Activated naive CD4-positive, alpha-beta T cell treated with Interleukin-2 at 50 U/mL for 16 hours (primary cell): ENCODE measurements at places on chromosomes 11 and 22.

DNA sequence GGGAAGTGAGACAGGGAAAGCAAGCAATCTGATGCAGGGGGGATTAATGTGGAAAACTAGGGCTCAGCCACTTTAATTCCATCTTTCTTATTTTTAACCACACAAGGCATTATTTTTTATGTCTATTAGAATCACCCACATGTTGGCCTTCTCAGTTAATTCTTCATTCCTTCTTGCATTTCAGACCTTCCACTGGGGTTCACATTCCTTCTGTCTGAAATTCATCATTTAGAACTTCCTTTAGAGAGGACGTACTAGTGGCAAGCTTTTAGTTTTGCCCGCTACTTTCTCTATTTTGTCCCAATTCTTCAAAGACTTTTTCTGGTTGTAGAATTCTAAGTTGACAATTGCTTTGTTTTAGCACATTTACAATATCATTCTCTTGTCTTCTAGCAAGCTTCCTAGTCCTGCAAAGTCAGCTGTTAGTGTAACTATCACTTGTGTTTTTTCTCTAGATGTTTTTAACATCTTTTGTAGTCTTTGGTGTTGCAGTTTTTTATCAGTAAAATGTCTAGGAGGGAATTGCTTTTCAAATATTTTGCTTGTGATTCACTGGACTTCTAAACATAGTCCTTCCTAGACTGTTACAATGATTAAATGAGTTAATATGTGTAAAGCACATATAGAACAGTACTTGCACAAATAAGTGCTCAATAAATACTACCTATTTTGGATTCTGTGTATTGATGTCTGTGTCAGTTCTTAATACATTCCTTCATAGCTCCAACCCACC lies 5.5 kb upstream of the NNMT start:
- DNase-seq = no peak

GRCh38 chr11:35791088-35791958 lies 128.7 kb downstream of the TRIM44 start:
- no peak for DNase-seq

GRCh38 chr11:72635309-72635915 lies 38.8 kb downstream of the PDE2A start:
- DNase-seq = no peak

DNA sequence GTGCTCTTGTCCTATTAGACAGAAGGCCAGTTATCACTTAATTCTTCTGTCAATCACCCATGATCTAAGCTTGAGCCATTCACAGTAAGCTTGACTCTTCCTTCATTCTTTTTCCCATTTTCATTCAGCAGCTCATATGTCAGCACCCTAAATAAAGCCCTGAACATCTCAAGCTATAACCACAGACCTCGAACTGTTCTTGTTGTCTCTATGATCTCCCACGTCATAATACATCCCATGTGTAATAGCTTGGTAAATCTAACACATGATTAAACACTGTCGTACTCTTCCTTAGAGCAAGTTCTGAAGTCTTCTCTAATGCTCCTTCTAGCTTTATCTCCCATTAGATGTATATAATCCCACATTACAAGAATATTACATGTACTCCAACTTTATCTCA lies 14.4 kb downstream of the MUC15 start:
- DNase-seq = no peak

- no peak for DNase-seq
Observed at GRCh38 chr11:19347911-19348310, 107.2 kb upstream of the E2F8 start.

GRCh38 chr22:35611891-35612576 lies 5.1 kb downstream of the MB start:
- DNase-seq = no peak

GRCh38 chr11:68297812-68298658 lies 14.4 kb upstream of the LRP5 start:
- DNase-seq = peak; percentile 73

DNA sequence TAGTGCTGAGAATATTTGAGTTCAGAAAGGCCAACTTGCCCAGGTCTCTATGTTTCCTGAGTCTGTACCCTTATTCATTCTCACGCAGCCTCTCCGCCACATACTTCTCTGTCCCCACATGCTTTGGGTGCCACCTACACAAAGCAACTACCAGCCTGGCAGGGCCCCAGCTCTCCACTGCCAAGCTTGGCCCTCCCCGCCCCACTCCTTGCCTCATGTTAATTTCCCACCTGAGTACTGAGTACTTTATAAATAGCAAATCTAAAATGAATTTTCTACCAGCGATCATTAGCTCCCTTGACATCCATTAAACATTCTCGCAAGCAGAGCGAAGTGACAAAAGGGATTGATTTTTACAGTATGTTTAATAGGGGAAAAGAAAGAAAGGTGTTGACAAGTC lies 20.8 kb downstream of the NTM start:
- no peak for DNase-seq

- no peak for DNase-seq
Observed at GRCh38 chr11:66956689-66957290, 1.4 kb downstream of the PC start.

DNA sequence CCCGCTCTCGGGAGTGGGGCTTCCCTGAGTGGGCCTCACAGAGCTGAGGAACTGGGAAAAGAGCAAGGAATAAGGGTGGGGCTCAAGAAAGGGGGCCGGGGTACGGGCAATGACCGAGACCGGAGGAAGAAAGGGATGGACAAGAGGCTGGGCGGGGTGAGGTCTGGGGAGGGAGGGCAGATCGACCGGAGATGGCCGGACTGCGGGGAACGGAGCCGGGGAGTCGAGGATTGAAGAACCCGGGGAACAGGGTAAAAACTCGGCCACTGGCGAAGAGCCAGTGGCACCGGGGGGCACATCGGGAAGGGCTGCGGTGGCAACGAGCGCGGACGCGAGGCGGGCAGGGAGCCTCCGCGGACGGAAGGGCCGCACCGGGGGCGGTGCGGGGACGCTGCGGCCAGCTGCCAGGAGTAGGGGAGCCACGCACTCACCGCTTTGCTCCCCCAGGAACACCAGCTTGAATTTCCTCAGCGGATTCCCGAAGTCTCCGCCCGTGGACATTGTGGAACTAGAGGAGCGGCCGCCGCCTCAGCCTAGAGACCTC lies 667 bp downstream of the RAB6A start:
- DNase-seq = no peak

DNA sequence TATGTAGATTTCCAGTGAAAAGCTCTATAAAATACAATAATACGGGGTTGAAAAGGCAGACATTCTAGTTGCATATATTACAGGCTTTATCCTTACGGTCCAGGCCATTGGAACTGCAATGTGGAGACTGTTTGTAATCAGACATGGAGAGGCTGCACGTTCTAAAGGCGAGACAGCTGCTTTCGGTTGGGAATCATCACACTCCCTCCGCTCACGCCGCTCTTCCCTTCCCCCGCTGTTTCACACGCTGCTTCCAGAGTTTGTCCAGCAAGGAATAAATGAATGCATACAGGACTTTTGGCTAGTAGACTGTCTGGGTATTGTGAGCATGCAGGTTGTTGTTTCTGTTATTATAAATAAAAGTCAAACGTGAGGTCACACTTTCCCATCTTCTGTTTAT lies 13.5 kb upstream of the EFCAB6 start:
- no peak for DNase-seq

DNA sequence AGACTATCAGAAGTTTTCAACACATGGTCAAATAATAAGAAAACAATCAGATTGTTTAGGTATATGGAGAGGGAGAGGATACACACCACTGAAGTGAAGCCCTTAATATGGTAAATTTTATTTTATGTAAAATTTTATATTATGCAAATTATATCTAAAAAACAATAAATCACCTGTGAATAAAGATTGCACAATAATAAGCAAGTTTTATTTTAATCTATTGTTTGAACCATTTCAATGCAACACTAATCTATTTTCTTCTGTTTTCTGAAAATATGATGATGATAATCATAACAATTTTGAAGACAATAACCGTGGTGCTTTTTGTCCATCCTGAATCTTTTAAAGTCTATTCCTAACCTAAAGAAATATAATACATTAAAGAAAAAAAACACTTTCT lies 1473.5 kb upstream of the TENM4 start:
- no peak for DNase-seq

GRCh38 chr11:28146123-28146751 lies 38.0 kb downstream of the METTL15 start:
- DNase-seq = no peak

GRCh38 chr11:11998091-11998781 lies 10.2 kb downstream of the DKK3 start:
- DNase-seq = no peak

DNA sequence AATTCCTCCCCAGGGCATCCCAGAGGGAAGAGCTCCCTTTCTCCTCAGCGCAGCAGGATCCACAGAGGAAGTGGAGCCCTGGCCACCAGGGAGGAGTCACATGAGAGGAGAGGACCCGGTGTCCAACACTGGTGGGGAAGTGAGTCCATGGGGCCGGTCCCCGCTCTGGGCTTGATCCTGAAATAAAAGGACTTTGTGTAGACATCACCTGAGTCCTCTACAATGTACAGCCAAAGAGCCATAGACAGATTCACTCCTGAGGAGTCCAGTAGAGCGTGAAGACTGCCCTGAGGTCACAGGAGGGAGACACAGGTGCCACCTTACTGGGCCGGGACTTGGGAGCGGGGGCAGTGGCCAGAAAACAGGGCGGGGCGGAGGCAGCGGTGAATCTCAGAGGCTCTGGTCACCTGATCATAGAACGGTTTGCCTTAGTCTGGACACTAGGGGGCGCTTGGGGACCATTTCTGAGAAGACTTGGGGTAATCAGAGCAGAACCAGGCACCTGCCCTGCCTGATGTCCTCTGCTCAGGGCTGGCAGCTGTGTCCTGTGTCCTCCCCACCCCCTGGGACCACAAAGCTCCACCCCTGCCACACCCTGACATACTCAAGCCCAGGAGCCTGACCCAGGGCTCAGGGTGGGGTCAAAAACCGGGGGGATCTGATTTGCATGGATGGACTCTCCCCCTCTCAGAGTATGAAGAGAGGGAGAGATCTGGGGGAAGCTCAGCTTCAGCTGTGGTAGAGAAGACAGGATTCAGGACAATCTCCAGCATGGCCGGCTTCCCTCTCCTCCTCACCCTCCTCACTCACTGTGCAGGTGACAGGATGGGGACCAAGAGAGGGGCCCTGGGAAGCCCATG lies 112.7 kb downstream of the VPREB1 start:
- peak; percentile 70 for DNase-seq

- DNase-seq = no peak
Observed at GRCh38 chr11:75766443-75767227, 1.9 kb upstream of the DGAT2 start.

- no peak for DNase-seq
Observed at GRCh38 chr11:112478806-112479205, 218.1 kb upstream of the PLET1 start.

- DNase-seq = no peak
Observed at GRCh38 chr11:47508240-47508957, 44.5 kb downstream of the CELF1 start.

DNA sequence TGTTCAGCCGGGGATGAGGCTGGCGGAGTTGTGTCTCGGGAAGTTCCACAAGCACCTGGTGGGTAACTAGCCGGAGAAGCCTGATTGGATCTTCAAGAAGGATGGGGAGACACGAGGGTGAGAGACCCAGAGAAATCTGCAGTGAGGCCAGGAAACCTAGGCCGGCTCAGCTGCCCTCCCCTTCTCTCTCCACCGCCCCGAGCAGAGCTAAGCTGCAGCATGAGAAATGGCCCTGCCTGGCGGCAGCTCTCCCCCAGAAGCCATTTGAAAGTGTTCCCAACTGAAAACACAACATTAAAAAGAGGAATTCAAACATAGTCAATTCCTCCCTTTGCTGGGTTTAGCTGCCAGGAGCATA lies 77.8 kb upstream of the SHISAL1 start:
- no peak for DNase-seq

GRCh38 chr11:19321351-19321750 lies 80.6 kb upstream of the E2F8 start:
- DNase-seq = no peak

DNA sequence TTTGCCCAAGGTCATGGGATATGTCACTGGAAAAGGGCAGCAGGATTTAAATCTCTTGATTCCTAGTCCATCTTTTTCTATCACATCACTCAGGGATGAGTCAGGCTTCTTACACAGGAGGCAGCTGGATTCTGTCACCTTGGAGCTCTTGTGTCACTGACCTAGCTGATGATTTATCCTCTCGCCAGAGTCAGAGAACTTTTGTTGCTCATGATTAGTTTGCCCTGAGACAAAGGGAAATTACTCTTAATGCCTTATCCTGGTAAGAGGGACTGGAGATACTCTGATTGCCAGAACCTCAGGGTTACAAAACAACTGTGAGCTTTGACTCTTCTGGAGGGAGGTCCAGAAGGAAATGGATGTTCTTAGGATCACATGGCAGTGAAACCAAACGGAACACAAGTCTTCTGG lies 10.1 kb downstream of the COA4 start:
- DNase-seq = no peak

- no peak for DNase-seq
Observed at GRCh38 chr11:890794-891540, 19.6 kb downstream of the CHID1 start.

GRCh38 chr22:31140746-31141145 lies 438 bp upstream of the PLA2G3 start:
- no peak for DNase-seq

DNA sequence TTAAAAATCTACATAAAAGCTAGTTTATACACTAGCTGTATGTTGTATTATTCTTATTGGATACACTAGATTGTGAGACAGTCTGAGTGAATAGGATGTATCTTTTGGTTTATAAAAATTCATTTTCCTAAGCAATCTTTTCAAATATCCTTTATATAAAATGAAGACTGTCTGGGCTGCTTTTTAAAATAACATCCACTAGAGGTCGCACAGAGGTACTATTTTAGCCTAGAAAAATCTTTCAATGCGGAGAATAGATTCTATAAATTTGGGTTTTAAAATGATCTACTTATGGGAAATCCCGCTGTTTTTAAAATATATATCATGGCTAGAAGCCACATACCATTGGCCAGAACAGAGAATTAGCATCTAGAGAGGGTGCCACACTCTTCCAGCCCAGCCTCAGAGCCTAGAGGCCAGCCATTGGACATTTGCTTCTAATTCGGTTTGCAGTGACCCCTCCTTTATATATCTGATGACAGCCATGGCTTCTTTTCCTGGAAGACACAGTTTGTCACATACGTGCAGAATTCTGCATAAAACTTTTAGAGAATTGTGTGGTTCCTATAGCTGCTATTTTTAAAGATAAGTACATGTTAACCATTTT lies 7.3 kb downstream of the C11orf97 start:
- no peak for DNase-seq

DNA sequence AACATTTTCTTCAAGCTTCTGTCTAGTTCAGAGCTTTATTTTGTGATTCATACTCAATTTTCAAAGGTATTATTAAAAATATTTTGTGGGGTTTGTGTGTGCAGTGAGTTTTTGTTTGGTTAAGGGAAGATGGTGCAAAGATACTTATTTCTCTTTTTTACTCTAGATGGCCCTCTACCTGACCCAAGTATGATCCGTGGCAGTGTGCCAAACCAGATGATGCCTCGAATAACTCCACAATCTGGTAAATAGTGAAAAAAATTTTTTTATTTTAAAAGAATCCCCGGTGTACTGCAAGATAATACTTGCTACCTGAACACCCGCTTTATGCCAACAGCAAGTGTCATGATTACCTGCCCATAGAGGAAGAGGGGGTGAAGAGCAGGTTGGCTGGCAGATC lies 54.2 kb downstream of the EP300 start:
- DNase-seq = no peak
